Right renal pelvis (tissue), 4 donors: ENCODE measurements at places on chromosomes 6 and 20. TPM values are rescaled to one million over a fixed set of nuclear protein-coding genes. Genes with fewer than 3 reads are reported as not detected.

Gene PTCHD4
- 2.5 TPM for polyA plus RNA-seq

Gene VIP
- 1.2 TPM for polyA plus RNA-seq

Gene ELOVL2
- polyA plus RNA-seq = 9.5 TPM

Gene C6orf163
- polyA plus RNA-seq = 2.0 TPM

Gene CST5
- polyA plus RNA-seq = 0.44 TPM

Gene PLAGL1
- 105 TPM for polyA plus RNA-seq

Gene CRIP3
- polyA plus RNA-seq = 2.2 TPM

Gene ECT2L
- polyA plus RNA-seq = 0.19 TPM

Gene XKR7
- polyA plus RNA-seq = 0.26 TPM

Gene WASF1
- 57.2 TPM for polyA plus RNA-seq

Gene NHLRC1
- polyA plus RNA-seq = 2.2 TPM

Gene SPACA1
- polyA plus RNA-seq = not detected

Gene HEY2
- 8.3 TPM for polyA plus RNA-seq

Gene SPEF1
- polyA plus RNA-seq = 3.1 TPM

Gene MAN1A1
- 123 TPM for polyA plus RNA-seq

Gene BPIFB4
- not detected for polyA plus RNA-seq

Gene THBD
- 5.5 TPM for polyA plus RNA-seq

Gene PRR18
- 0.26 TPM for polyA plus RNA-seq

Gene ESR1
- 0.60 TPM for polyA plus RNA-seq

Gene MAK
- polyA plus RNA-seq = 1.6 TPM

Gene HCRTR2
- 0.47 TPM for polyA plus RNA-seq

Gene DLK2
- 0.98 TPM for polyA plus RNA-seq

Gene OPRM1
- not detected for polyA plus RNA-seq

Gene FOXQ1
- 17.5 TPM for polyA plus RNA-seq

Gene PROKR2
- not detected for polyA plus RNA-seq

Gene NMBR
- polyA plus RNA-seq = 0.44 TPM

Gene SLC32A1
- polyA plus RNA-seq = 2.1 TPM

Gene RSPH3
- 16.3 TPM for polyA plus RNA-seq

Gene LRRC73
- polyA plus RNA-seq = 0.98 TPM

Gene PAX1
- polyA plus RNA-seq = 0.29 TPM

Gene C6orf15
- not detected for polyA plus RNA-seq

Gene BPI
- polyA plus RNA-seq = 1.4 TPM

Gene GPX6
- not detected for polyA plus RNA-seq

Gene SLC22A23
- 9.8 TPM for polyA plus RNA-seq

Gene ADTRP
- 2.9 TPM for polyA plus RNA-seq

Gene ABHD16B
- polyA plus RNA-seq = not detected
